ENCODE measurements at places on chromosomes 12 and 14.

- no peak for DNase-seq
Observed at GRCh38 chr12:75641031-75641780, 129.8 kb upstream of the KRR1 start.

DNA sequence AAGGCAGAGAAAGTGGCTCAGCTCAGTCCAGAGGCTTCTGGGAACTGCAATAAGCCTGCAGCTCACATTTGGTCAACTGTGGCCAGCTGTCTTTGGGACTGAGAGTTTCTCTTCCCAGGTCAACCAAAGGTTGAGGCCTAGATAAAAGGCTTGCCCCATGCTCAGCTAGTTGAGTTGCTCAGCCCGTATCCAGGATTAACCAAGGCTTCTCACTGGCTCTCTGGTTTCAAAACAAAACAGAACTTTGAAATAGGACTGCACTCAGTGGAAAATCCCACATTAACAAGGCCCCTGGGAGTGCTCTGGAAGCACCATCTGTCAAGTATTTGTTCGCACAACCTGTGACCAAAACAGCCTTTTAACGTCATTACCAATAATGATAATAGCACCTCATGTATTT is 40.3 kb upstream of the NUAK1 start:
- no peak for DNase-seq

DNA sequence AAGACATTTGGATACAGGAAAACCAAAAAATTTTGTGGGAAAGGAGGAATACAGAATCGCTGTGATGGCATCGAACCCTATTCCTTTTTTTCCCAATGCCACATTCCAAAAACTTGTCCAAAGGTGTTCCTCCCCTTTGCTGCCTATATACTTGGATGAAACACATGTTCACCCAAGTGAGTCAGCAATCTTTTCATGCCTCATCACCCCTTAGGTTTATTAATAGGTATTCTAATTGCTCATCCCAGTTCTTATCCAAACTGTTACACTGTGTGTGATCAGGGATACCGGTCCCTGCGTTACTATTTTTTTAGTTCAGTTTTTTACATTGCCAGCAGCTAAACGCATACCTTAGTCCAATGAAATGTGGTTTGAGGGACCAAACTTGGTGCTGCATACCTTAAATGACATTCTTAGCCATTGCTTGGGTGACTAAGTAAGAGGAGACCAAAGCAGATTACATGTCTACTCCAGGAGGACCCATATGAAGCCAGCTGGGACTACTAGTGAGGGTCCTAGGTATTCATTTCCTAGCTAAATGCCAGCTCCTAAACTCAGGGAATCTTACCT is 20.6 kb upstream of the ST8SIA1 start:
- DNase-seq = no peak

- no peak for DNase-seq
Observed at GRCh38 chr12:110185626-110186025, 61.5 kb downstream of the IFT81 start.

GRCh38 chr12:117803001-117803400 is 165.8 kb downstream of the KSR2 start:
- no peak for DNase-seq

DNA sequence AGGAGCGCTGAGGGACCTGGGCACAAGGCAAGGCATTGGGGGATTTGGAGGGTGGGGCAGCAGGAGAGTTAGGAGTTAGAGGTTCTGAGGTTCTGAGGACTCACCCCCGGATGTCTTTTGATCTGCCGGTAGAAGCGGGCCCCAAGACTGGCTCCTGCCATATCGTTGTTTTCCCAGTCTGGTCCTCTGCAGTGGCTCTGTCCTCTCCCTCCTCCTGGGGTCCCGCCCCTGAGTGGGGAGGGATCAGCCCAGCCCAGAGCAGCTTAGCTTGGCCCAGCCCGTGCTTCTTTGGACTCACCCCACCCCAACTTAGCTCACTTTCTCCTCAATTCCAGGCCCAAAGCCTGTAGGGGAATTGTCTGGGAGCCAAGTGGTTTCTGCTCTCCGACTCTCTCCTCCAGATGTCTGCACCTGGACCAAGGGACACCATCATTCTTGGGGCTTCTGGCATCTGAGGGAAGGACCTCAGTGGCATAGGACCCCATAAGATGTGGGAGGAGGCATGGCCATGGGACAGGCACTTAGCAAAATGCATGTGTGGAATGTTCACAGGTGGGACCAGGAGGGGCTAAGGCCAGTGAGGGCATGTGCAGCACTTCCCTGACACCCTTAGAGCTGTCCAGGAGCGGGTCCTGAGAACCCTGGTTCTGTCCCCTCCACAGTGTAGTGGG is 7.5 kb downstream of the SHMT2 start:
- DNase-seq = no peak

DNA sequence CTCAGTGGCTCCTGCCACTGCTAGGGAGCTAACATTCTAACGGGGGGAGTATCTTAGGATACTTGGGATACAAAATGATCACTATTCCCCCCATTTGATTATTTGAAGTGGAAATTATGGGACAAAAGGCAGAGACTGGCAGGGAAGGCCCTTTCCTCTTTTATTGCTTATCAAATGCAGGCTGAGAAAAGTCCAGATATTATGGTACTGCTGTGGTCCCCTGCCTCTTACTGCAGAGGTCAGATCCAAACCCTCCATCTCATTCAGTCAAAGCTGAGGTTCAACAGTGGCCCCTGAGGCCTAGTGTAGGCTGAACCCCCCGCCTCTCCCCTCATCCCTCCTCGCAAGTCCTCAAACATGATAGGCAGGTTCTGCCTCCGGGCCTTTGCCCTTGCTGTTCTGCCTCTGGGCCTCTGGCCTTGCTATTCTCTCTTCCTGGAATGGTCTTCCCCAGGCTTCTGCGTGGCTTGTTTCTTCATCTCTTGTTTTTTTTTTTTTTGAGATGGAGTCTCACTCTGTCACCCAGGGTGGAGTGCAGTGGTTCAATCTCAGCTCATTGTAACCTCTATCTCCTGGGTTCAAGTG is 34.2 kb downstream of the KRT80 start:
- DNase-seq = no peak

- DNase-seq = no peak
Observed at GRCh38 chr12:20585913-20586312, 109.2 kb upstream of the SLCO1C1 start.

GRCh38 chr12:73863546-73863945 is 674.1 kb upstream of the ATXN7L3B start:
- no peak for DNase-seq

- no peak for DNase-seq
Observed at GRCh38 chr12:102847131-102847530, 69.9 kb downstream of the PAH start.

- DNase-seq = no peak
Observed at GRCh38 chr12:26551385-26551784, 281.6 kb downstream of the ITPR2 start.

DNA sequence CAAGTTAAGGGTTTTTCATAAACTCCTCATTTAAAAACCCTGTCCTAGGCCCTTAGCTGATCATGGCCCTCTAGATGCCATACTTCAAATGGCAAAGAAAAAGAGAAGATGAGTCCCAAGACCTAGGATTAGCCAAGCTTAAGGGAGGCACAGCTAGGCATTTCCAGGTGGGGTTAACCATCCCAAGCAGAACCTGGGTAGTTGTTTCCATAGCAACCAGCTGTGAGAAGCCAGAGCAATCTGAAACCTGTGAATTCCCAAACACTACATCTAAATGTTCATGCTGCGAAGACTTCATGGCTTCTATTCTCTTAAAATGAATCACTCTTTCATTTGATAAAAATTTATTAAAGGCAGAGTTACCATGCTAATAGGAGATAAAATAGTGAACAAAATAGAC is 372.9 kb downstream of the C12orf50 start:
- DNase-seq = no peak

GRCh38 chr14:70871863-70872677 is 35.2 kb upstream of the PCNX1 start:
- DNase-seq = no peak

GRCh38 chr14:33402604-33403003 is 463.9 kb downstream of the NPAS3 start:
- no peak for DNase-seq

DNA sequence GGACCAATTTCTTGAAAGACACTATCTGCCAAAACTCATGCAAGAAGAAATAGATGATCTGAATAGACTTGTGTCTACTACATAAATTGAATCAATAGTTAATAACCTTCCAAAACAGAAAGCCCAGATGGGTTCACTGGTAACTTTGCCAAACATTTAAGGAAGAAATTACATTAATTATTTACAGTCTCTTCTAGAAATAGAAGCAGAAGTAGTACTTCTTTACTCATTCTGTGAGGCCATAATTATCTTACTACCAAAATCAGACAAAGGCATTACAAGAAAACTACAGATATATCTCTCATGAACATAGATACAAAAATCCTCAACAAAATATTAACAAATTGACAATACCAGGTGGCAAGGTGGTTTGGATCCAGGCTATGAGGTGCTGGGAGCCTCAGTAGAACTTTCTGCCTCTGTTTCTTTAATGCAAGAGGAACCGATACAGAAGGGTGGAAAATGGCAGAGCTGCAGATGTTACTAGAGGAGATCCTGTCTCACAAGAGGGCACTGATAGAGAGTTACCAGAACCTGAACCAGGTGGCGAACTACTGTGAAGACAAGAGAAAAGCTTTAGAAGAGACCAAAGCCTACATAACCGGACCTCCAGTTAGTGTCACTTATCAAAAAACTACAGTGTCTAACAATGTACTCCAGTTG is 33.7 kb upstream of the KTN1 start:
- DNase-seq = no peak

DNA sequence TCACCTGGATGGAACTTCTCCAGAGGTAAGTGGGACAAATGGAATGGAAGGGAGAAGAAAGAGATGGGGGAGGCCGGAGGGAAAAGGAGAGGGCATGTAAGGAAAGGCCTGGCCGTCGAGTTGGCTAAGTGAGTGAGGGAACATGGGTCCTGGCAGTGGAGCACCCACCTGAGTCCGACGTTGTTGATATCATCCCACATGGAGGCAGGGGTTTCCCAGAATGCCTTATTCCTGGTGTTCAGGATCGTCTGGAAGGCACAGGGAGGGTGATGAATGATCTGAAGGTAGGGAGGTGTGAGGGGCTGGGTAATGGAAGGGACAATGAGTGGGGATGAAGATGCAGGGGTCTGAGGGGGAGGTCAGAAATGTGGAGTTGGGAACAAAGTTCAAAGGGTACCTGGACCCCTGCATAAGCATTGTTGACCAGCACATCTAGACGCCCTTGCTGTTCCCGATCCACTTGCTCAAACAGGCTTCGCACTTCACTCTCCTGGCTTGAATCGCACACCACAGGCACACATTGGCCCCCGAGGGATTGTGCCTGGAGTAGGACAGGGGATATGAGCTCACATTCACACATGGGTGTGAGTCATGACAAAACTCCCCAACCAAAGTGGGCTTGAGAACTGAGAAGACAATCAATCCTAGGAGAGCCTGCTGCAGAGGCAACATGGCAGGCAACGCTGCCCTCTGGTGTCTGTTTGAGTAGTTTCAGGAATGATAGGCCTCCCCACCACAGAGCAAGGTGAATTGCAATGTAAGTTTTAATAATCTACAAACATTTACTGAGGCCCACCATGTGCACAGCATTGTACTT is 3.0 kb downstream of the DHRS1 start:
- peak; percentile 28 for DNase-seq

- no peak for DNase-seq
Observed at GRCh38 chr14:38098074-38098836, 109.4 kb upstream of the SSTR1 start.

DNA sequence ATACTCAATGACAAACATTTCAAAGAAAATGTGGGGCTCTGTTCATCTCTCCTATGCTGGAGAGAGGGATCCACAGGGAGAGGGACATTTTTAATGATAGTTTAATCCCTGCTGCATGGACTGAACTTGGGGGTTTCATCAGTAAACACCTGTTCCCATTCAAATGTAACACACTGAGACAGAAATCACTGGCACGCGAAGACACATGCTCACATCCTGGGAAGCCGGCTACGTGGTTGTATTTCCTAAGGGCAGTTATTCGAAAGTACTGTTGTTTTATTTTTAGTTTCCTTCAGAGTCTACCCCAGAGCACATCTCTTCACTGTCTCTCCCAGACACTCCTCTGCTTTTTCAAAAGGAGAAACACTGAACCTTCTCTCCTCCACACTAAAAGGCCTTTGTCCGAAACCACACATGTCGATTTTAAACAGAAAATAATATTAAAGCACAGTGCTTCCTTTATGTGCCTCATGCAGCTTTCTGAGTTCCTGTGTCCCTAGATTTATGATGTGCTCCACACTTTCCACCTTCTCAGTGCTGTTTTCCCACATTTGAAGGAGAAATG is 52.8 kb downstream of the PTHLH start:
- no peak for DNase-seq

GRCh38 chr12:5716201-5716600 is 228.9 kb downstream of the ANO2 start:
- DNase-seq = no peak

DNA sequence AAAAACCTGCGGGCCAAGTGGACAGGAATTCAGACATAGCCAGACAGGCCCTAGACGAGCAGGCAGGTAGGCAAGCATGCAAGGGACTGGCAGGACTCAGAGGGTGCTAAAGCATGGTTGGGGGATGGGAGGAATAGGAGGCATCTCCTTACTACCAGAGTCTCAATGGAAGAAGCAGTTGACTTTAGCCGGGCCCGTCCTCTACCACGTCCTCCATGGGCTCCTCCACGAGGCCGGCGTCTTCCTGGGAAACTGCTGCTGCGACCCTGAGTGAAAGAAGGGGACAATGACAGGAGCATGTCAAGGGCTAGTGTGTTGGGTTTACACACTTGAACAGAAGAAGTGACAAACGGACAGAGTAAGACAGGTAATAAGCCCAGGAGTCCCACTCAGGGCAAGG is 11.6 kb downstream of the KMT2D start:
- DNase-seq = no peak

DNA sequence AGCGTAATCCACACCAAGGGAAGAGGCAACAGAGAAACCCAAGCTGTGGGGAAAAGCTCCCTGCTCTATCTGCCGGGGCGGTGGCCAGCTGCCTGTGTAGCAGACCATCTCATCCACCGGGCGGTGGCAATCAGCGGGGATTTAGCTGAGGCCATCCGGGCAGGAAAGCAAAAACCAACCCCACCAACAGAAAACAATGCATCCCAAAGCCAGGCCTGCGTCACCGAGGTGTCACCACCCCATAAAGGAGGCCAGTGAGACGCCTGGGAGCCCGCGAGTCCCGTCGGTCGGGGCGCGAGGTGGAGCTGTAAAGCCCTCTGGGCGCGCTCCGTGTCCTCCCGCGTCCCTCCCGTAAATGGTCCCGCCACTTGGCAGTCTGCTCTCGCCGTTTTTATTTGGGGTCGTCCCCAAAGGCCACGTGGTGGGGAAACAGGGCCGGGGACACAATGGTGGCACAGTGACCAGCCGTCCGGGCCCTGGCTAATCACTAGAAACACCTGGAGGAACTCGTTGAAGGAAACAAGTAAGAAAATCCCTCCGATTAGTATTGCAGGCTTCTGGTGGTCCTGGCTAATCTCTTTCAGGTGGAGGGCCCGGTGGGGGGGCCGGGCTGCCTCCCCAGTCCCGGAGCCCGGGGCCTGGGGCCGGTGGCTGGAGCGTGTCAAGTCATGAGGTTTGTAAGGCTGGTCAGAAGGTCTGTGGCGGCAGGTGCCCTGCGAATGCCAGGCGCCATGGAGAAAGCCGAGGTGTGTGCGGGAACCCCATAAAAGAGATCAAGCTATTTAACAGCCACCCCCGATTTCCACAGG is 94.7 kb upstream of the GSC start:
- DNase-seq = no peak

GRCh38 chr12:97274386-97274785 is 188.2 kb upstream of the RMST start:
- DNase-seq = no peak

Measured in NT2/D1 (cell line).